Stimulated activated naive CD4-positive, alpha-beta T cell treated with Interleukin-2 at 50 U/mL for 16 hours (primary cell): ENCODE measurements at places on chromosomes 7 and 10.

DNA sequence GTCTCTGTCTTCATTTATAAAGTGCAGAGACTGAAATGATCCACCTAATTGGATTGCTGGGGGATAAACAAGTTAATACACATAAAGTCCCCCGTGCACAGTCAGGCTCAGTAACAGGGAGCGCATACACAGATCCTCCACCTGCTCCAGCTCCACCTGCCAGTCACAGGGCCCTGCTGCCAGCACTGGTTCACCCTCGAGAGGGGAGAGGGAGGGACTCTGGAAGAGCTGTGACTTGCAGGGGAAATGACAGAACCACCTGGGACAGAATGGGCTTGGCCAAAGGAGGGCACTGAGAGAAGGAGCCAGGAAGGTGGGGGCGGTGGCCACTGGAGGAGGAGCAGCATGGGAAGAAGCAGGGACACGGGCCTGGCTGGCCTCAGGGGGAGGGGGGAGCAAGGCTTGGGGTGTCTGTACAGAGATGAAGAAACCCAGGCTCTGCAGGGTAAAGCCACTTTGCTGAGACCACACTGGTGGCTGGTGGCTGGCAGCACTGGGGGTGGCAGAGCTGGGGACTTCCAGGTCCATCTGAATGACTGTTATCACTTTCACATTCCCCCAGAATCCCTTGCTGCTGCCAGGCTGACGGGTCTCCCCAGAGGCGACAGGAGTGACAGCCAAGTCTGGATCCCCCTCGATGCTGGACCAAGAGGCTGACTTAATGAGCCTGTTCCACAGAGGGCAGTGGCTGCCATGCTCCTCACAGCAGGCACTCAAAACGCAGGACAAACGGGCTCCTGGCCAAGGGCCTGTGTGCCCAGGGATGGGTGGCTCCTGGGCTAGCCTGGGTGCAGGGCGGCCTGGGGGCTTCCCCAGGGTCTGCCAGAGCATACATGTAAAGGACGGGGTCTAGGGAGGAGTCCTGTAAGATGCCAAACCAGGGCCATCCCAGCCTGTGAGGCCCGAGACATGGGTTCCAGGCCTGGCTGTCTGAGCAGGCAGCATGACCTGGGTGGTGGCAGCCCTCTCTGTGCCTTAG is 151.1 kb downstream of the SH3PXD2A start:
- DNase-seq: no peak

DNA sequence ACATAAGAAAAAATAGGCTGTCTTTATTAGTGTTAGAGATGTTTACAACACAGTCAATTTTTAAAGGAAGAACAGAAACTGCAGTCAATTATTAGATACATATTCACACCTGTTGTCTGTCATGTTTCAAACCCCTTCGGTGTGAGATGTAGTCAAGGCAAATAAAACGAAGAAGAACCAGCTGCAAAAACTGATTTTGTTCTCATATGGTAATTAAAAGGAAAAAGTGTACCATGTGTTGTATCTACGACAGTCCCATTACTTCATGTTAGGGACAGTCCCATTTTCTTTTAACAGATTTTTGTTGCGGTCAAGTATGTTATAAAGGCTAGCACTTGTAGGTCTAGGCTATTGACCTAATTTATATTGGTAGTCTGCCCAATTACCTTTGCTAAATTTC is 149.4 kb downstream of the LRRN3 start:
- DNase-seq: no peak

DNA sequence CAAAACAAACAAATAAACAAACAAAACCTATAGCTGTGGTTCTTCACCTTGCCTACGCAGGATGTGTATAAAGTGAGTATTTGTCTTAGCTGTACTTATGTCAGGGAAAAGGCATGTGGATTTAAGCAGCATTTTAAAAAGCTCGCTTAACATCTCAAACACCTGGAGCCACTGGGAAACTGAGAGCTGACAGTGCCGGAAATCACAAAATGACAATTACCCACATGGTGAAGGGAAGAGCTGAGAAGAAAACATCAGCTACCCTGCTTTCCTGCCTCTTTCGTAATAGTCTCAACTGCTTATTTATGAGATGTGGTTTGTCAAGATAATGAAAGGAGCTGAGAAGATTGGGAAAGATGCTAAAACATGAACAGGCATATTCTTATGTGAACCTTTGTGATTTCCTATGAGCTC is 31.1 kb upstream of the MSMB start:
- DNase-seq: no peak

- no peak for DNase-seq
Observed at GRCh38 chr10:120861178-120861855, 10.2 kb downstream of the WDR11 start.

- DNase-seq: no peak
Observed at GRCh38 chr7:110646804-110647203, 444.1 kb upstream of the LRRN3 start.

GRCh38 chr10:121531076-121531829 is 67.0 kb downstream of the FGFR2 start:
- no peak for DNase-seq

GRCh38 chr10:16155834-16156233 is 281.0 kb upstream of the PTER start:
- DNase-seq: no peak

DNA sequence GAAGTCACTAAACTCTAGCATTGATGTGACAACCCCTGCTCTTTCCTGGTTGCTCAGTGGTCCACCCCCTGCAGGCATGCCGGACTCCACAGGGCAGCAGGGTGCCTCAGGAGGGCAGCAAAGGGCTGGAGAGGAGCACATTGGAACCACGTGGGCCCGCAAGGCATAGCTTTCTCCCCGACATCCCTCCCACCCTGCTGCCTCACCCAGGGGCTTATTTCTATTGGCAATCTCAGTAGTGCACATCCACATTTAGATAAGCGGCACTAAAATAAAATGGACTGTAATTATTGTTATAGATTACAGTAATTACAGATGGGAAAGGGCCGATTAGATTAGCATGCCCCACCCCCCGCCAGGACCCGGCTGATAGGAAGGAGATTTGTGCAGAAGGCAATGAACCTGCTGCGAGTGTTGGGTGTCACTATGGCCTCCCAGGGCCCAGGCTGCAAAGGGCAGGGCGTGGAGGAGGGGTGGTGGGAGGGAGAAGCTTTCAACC is 580.1 kb downstream of the GRID1 start:
- no peak for DNase-seq

- no peak for DNase-seq
Observed at GRCh38 chr10:79017882-79018520, 50.8 kb upstream of the ZMIZ1 start.

DNA sequence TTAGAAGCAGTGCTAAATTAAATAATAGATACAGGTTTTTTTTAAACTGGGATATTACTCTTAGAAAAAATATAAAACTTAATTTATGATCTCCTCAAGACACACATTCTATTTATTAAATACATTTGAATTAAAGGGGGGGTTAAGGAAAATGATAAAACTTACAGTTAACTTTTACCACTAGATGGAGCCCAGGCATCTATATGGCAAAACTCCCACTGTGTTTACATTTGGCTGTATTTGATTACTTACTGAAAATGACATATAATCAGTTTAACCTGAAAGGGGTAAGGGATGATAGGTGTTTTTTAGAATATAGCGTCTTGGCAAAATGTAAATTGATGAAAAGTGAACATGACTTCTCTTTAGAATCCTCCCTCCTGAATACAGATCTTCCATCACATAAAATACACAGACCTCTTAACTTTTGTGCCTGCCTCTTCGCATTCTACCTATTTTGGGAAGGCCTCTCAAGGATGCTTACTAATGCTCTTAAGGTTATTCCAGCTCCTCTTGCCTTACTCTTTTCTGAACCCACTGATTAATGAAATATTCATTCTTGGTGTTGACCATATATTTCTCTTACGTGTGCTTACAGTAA is 235.7 kb downstream of the AGMO start:
- no peak for DNase-seq

DNA sequence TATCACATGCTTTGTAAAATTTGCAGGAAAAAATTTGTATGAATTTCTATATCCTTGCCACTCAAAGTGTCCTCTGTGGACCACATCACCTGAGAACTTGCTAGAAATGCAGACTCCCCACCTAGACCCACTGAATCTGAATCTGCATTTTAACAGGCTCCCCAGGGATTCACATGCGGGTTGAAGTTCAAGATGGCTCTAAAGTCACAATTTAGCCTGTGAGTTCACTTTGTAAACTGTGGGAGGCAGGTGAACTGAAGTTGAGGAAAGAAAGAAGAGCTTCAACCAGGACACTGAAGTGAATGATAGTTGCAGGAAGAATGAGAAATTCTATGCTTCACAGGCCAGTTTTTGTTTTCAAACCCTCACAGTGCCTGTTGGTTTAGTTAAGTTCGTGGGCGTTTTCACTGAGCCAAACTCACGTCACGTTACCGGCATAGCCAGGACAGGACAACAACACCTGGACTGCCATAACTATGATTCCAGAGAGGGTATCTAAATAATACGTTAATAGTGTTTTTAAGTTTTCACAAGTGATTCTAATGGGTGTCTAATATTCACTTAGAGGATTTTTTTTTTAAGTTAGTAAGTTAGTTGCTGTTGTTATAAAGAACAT is 240.0 kb downstream of the PHTF2 start:
- no peak for DNase-seq
